ENCODE measurements at places on chromosomes 6 and 20.

GRCh38 chr6:109521080-109521479 lies 38.1 kb upstream of the ZBTB24 start:
- DNase-seq = no peak

GRCh38 chr20:389220-389619 lies 8.7 kb downstream of the TRIB3 start:
- DNase-seq = no peak

GRCh38 chr6:34791701-34792604 lies at the start of gene BLTP3A:
Gene BLTP3A (plus strand): TSS chr6:34792083. CDS start chr6:34792251, 168 bp downstream.
- peak; percentile 63 for DNase-seq

DNA sequence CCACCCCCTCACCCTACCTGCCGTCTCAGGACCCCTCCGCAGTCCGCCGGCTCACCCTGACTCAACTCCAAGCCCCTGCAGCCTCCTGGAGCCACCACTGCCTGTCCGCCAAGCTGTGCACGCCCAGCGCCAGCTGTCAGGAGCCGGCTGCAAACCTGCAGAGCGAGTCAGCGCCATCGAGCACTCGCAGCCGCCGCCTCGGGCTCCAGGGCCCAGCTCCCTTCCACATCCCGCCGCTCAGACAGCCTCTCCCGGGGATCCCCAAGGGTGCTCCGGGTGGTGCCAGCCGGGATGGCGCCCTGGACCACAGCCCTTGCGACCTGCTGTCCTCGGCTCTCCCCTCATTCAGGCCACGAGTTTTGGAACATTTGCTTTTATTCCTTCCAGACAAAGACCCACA lies 4.3 kb downstream of the TNNC2 start:
- no peak for DNase-seq

- no peak for DNase-seq
Observed at GRCh38 chr6:18451756-18452155, 64.6 kb downstream of the RNF144B start.

DNA sequence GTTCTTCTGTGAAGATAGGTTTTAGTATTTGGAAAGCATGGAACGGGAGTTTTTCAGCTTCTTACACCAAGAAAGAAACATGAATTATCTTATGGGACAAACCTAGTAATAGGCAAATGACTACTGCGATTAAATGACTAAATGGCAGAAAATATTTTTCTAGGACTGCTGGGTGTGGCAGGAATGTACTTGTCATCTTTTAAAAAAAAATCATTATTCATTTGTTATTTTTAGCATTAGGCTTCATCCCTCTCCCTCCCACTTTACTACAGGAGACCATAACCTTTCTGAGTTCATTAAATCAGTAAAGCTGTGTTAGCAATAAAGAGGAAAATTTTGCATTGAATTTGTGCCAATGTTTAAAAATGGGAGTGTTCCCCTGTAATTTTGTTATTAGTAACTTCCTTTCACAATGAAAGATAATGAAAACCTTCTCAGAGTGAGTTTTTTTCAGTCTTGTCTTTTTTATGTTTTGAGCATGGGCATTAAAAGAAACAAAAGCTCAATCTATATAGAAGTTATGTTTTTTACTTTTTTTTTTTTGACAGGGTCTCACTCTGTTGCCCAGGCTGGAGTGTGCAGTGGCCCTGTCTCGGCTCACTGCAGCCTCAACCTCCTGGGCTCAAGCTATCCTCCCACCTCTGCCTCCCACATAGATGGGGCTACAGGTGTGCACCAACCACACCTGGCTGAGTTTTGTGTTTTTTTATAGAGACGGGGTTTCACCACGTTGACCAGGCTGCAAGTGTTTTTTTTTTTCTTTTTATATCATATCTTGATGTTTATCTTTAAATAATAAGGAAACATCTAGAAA lies 105.6 kb upstream of the CLDN20 start:
- no peak for DNase-seq

GRCh38 chr6:87772597-87773530 lies 70.8 kb upstream of the AKIRIN2 start:
- DNase-seq = no peak

DNA sequence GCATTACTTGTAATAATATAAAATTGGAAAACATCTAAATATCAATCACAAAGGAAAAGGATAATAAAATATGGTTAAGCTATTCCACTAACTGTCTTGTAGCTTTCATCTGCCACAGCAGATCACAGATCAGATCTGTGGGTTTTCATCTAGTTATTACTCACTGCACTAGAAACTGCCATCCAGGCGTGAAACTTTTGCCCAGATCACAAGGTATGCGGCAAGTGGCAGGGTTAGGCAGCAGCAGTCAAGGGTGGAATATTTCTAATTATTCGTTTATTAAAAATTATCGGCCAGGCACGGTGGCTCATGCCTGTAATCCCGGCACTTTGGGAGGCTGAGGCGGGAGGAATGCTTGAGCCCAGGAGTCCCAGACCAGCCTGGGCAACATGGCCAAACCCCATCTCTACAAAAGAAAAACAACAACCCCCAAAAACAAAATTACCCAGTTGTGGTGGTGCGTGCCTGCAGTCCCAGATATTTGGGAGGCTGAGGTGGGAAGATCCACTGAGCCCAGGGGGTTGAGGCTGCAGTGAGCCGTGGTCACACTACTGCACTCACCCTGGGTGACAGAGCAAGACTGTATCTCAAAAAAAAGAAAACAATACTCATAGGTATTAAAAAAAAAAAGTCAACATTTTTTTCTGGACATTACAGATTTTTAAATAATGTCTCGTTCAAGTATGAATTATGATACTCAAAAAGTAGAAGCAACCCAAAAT lies 32.1 kb downstream of the BEND3 start:
- DNase-seq = no peak

DNA sequence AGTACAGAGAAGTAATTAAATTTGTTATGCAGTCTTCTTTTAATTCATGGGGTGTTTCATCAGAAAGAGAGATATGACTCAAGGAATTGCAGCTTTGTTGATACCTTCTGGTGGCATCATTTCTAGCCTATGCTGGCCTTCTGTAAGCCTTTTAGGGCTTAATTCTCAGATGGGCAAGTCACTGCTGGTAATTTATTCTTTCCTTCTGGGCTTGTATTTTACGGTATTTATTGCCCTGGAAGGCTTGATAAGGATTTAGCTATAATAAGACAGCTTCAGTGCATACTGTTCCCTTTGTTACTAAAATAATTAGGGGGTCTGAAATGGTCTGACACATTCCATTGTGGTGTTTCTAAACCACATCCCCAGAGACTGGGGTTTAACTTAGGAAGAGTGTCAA lies 57.9 kb upstream of the EMILIN3 start:
- DNase-seq = no peak

GRCh38 chr20:50368813-50369224 lies 141.4 kb upstream of the PTPN1 start:
- no peak for DNase-seq

GRCh38 chr6:99882128-99882702 lies 111.8 kb downstream of the MCHR2 start:
- no peak for DNase-seq

Data from amniotic stem cell (primary cell).